ENCODE measurements at places on chromosomes 13 and 19.

DNA sequence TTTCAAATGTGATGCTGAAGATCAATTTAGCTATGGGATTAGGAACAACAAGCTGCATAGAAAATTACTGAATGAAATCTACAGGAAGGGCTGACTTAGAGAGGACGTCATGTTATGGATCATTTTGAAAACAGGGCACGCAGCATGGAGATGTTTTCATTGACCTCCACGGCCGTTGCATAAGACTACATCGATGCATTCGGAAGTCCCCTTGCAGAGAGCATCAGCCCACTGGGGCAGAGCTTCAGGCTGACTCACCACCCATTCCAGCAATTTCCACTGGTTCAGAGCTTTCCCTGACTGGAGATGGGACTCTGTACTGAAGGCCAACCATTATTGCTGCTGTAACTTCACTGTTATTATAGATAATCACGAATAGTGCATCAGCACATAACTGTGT lies 305.3 kb downstream of the IRS2 start:
- no peak for DNase-seq

GRCh38 chr19:47819858-47820257 lies 1.9 kb upstream of the CRX start:
- no peak for DNase-seq

DNA sequence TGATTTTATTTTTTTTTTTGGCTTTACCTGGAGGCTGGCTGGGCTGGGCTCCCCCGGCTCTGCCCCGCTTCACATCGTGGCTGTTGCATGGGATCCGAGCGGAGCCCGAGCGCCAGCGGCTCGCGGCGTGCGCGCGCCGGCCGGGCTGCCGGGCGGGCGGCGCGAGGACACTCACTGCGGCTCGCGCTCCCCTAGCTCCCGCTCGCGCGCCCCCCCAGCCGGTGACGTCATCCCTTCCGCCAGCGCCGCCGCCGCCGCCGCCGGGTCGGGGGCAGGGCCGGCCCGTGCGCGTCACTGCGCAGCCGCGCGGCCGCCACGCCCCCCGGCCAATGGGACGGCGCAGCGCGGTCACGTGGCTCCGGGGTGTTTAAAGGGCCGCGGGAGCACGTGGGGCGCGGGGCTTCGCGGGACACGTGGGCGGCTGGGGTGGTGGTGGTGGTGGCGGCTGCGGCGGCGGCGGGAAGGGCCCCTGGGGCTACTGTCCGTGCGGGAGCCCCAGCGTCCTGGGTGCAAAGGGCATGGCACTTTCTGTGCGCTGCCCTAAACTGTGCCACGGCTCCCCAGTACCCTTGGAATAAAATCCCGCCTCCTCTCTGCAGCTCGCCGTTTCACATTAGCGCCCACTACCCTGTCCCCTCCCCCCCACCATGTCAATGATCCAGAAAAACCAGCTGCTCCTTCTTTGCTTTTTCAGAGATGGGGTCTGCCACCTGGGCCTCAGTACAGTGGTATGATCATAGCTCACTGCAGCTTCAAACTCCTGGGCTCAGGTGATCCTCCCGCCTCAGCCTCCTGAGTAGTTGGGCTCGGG lies at the start of gene PTPRS:
TSS of gene PTPRS (minus strand) at position 176 of the 811 bp plus-strand sequence. CDS start 54,672 bp downstream, outside the sequence.
- peak; percentile 26 for DNase-seq

- DNase-seq = peak; percentile 87
Measured at GRCh38 chr19:55484593-55485438, at the start of gene NAT14. TSS of gene NAT14 (plus strand) at chr19:55485188. CDS start at chr19:55485709, 521 bp downstream.

GRCh38 chr19:45569619-45570421 lies 14.8 kb downstream of the OPA3 start:
- peak; percentile 37 for DNase-seq

DNA sequence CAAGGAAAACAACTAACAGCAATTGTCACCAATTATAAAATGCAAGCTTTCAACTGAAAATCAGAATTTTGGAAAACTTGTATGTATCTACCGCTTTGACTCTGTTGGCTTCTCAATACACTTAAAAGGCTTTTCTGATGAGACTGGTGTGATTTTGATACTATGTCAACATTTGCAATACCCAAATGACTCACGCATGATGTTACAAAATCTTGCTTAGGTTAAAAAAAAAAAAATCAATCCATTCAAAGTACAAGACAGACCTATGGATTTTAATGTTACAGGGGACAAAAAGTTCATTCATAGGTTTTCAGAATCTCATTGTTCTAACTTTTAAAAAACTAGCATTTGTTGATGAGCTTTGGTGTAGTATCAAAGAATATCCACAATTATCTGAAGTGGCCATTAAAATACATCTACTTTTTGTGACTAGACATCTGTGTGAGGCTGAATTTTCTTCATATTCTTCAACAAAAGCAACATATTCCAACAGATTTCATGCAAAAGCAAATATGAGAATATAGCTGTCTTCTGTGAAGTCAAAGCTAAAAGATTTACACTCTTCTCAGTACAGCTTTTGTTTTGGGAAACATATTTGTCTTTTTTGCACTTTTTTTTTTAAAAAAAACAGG lies 10.7 kb downstream of the ELF1 start:
- DNase-seq = peak; percentile 83

DNA sequence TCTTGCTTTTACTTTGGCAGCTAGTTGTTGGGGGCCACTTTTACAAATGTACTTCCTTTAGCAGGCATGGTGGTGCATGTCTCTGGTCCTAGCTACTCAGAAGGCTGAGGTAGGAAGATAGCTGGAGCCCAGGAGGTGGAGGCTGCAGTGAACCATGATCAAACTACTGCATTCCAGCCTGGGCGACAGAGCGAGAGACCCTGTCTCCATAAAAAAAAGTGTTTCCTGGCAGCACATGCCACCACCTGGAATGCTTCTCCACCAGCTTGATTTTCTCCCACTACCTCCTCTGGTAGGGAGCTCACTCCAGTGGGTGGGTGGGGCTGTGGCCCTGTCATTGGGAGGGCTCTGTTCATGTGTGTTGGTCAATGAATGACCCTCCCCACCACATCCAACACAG lies 12.5 kb downstream of the FZR1 start:
- DNase-seq = no peak

DNA sequence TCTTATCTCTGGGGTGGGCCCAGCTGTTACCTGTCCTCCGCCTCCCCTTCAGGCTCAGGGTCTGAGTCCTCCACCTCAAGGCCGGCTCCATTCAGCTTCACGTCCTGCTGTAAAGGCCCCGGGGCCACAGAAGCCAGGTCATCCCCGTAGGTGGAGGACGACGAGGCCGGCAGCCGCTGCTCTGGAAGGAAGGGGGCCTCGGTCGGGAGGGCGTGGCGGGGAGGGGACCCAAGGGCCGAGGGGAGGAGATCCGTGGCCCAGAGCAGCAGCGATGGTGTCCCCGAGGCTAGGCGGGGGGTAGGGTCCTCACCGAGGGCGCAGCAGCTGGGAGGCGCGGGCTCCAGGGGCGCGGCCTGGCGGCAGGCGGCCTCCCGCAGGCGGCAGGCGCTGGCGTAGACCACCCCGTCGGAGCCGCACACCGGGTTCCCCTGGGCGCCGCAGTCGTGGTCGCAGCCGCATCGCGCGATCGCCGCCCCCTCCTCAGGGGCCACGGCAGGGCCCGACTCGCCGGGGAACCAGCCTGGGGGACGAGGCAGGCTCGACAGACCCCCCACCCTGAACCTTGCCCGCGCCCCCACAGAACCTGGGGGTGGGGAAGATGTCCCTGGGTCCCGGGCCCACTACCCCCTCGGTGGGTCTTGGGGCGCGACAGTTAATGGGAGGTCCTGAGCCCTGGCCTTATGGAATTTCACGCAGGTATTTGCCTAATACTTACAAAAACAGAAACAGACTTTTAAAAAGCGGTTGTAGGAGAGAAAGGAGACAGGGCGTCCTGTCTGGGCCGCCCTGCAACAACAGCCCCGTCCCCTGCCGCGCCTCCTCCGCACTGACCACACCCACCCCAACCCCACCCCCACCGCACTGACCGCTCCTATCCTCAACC lies 7.6 kb downstream of the F2RL3 start:
- DNase-seq = no peak

DNA sequence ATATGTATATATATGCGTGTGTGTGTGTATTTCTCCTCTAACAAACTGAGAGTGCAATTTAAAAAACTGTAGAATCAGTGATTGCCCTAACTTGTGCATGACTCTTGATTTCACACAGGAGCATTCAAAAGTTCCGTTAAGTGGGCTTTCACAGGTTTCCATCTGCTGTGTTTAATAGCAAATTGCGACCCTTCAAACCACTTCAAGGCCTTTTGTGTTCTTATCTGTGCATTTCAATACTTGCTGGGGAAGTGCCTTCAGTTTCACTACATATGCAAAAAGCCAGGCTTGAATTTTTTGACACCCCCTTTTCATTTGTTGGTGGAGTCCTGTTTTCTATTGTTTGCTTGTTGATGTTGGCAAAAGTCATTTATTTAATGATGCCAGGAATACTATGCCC lies 158.0 kb downstream of the TM9SF2 start:
- DNase-seq = no peak

DNA sequence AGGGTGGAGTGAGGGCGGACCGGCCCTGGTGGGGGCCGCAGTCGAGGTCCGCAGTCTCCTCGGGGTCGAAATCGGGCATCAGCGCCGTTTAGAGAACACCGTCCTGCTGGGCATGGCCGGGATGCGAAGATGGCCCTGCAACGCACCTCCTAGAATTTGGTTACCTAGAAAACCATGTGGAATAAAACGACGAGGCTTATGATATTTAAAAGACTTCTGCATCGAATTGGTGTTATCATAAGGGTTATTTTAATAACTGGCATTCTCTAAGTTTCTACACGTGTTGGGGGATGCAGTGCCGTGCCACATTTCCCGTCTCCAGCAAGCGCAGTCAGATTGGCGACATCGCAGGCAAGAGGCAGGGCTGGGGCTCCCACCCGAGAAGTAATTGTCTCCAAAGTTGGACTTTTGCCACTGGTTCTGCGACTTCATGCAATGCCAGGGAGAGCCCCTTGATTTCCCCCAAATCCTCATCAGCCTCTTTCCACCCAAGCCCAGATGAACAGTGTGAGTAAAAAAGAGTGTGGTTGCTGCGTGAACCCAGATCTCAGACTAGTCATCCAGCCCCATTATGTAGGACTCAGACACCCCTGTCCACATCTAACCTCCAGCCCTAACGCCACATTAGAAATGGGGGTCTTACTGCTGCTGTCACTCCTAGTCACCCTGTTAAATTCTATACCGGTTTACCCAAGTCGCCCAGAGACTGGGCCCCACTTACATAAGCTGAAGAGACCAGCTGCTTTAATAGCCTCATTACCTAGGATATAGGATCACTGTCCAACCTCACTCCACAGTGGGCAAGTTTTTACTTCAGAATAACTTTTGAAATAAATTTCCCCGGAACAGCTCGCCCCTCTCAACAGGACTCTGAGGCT lies 571 bp upstream of the DHRS12 start:
- DNase-seq = peak; percentile 64

- peak; percentile 57 for DNase-seq
Measured at GRCh38 chr13:36432106-36432544, at the start of gene CCNA1. TSS of gene CCNA1 (plus strand) at chr13:36432495. CDS start at chr13:36433057, 562 bp downstream.

All from DMS53 (cell line).